Right lung (tissue), 10 donors: ENCODE measurements at places on chromosomes 3 and 15. TPM values are rescaled to one million over a fixed set of nuclear protein-coding genes. Genes with fewer than 3 reads are reported as not detected.

DNA sequence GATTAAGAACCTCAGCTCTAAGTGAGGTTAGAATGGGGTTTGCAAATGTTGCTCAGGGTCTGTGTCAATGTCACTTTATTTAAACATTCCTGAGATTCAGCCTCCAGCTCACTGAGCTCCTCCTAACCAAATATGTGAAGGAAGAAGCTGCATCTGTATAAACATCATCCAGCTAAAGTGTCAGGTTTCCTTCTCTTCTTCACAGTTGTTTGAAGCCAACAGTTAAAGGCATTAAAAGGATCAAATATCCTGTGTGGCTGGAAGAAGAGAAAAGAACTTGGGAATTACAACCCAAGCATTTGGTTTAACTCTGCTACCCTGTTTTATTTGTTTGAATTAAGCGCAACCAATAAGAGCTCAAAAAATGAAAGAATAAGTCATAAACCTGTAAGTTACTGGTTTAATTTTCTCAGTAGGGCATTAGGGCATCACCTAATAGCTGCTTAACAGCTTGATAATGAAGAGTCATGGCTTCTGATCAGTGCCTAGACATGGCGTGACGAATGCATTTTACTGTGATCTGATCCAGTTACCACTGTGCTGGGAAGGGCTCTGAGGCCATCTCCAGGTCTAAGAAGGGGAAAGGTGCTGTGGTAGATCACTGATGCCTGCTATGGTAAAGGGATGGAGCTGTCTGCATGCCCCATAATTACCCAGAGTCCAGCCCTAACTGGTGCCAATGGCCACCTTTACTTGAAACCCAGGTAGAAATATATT is 165.7 kb upstream of the TSC22D2 start:
- DNase-seq: no peak

Gene CCDC191
- polyA plus RNA-seq: 24.6 TPM

Gene TEX55
- polyA plus RNA-seq: not detected

Gene LOXL1
- polyA plus RNA-seq: 201 TPM

- no peak for DNase-seq
These were observed 29.8 kb downstream of the FBXL22 start for GRCh38 chr15:63626955-63627354.

DNA sequence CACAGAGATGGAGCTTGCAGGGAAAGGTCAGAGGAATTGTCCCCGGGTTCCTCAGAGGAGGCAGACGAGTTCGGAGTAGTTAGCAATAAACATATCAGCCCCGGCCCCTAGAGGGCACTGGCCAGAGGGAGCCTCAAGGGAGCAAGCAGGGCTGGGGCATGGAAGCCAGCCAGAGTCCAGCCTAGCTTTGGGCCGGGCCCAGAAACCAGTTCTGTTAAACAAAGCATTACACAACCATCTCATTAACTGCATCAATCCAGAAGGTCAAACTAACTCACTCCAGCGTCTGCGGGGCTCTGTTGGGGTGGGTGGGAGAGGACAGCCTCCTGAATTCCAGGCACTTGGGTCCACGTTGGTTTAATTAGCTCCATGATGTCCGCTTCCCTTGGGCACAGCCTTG is 41.0 kb upstream of the IREB2 start:
- peak; percentile 47 for DNase-seq

DNA sequence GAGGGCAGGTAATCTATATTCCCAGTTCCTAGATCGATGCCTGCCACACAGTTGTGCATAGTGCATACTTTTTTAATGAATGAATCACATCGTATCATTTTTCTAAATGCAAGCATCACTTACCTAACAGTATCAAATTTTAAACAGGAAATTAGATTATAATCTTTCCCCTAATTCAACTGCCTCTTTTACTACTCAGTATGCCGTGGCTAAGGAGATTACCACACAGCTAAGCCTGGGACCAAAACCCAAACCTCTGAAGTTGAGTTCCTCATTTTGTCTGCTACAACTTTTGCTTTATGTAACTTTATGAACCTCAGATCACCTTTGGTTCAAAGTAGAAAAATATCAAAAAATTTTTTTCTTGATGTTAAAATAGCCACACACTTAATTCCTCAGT is 53.2 kb upstream of the FNDC3B start:
- no peak for DNase-seq

DNA sequence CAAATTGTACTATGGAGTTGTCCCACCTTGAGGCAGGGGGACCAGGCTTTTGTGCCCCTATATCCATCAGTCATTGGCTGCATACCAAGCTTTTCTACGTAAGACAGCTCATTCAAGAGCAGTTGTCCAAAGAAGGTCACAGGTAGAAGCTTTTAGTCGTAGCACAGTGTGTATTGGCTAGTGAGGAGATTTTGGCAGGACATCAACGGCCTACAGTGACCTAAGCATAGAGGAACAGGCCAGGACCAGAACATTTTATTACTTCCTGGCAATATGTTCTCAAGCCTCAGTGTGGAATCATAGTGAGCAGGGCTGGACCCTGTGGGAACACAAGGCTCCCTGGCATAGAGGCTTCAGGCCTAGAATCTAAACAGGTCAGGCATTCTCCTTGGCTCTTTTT is 105.4 kb upstream of the ANKRD28 start:
- DNase-seq: no peak

GRCh38 chr3:41148478-41148877 is 50.8 kb upstream of the CTNNB1 start:
- DNase-seq: no peak

DNA sequence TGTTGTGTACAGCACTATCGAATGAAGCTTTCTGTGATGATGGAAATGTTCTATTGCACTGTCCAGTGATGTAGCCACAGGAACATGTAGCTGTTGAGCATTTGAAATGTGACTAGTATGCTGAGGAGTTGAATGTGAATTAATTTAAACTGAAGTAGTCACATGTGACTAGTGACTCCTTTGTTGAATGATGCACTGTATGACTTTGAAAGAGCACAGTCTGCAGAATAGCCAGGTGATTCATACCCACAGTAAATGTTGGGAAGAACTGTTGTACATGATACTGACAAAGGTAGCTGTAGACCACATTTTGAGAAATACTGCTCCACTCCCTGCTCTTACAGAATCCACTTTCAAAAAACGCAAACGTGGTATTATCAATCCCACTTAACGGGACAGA is 34.0 kb upstream of the ACTL6A start:
- no peak for DNase-seq

DNA sequence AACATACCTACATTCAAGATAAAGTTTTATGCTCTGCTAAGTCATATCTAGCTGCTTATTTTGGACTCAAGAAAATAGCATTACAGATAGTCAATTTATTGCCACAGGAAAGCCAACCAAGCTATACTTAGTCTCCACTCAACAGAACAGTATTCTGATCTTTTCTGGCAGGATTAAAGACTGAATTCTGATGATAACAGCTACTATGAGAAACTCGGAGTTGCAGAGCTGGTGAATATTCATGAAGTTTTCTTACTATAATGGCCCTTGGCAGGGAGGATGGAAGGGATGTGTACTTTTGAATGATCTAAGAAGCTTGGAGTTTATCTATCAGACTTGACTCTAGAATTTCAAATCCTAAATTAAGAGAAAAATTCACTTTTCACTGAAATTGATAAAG is 237.7 kb downstream of the CTNNB1 start:
- no peak for DNase-seq

Gene GPR62
- 0.21 TPM for polyA plus RNA-seq

- no peak for DNase-seq
These were observed 52.0 kb upstream of the DLG1 start for GRCh38 chr3:197350446-197350845.

GRCh38 chr3:175118382-175118941 is 259.3 kb downstream of the NAALADL2 start:
- no peak for DNase-seq

- DNase-seq: no peak
These were observed 1036.1 kb downstream of the MCTP2 start for GRCh38 chr15:95267481-95267880.
